ENCODE measurements at places on chromosomes 1 and 21.

DNA sequence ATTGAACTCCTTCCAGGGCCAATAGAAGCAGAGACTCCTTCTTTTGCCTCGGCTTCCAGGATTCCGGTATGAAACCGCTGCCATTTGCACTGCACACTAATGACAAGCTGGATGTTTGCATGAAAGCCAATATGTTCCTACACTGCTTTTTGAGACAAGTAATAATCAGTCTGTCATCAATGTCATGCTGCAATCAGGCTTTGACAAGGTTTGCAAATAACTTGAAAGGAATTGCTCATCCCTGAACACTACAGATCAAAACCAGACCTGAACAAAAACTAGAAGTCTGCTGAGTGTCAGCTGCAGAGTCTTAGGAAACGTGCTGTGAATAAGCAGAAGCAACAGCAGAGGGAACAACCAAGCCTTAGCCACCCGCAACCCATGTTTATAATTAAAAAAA is 720.7 kb upstream of the CXADR start:
- no peak for DNase-seq

- DNase-seq, result no peak
Measured at GRCh38 chr1:32877211-32878110, 6.7 kb upstream of the FNDC5 start.

- DNase-seq, result no peak
Measured at GRCh38 chr1:239570878-239571277, 184.5 kb downstream of the CHRM3 start.

DNA sequence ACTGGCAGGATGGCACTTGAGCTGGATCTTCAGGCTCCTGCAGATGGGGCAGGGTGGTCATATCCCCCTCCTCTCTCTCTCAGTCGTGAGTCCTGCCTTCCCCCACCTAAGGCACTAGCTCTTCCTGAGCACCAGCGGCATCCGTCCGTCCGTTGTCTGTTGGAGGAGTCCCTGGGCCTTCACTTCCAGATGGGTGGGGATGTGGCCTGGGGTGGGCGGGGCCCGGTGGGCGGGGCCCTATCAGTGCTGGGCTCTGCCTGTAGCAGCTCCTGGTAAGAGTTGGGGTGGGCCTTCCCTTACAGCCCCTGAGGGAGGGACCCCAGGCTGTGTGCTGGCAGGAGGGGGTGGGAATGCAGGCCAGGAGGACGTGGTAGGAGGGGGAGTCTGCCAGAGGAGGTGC is 10.3 kb downstream of the LDLRAD2 start:
- no peak for DNase-seq

Measured in T47D (cell line).